Left forelimb (tissue), 1 donor: ENCODE measurements at places on chromosomes 1 and 21.

GRCh38 chr1:156123356-156124196, 9.1 kb downstream of the LMNA start:
- peak; percentile 94 for DNase-seq

DNA sequence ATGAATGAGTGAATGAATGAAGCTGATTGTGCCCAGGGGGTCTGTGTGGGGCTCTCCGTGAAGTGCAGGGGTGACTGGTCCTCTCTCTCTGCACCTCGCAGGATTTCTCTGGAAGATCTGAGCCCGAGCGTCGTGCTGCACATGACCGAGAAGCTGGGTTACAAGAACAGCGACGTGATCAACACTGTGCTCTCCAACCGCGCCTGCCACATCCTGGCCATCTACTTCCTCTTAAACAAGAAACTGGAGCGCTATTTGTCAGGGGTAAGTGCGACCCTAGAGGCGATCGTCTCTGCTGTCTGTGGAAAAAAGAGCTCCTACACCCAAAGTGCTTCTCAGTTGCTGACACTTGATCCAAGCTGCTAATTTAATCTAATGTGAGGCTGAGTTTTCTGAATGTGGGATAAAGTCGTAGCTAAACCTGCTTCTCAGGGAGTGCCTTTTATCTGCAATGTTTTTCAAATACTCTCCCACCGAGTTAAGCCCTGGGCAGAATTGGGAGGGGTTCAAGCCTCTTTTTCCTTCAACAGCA, 101.7 kb downstream of the HUNK start:
- DNase-seq, result no peak

GRCh38 chr1:64006276-64007051, 197.0 kb upstream of the UBE2U start:
- DNase-seq, result no peak

GRCh38 chr1:93829061-93829460, 49.9 kb downstream of the DNTTIP2 start:
- DNase-seq, result no peak

DNA sequence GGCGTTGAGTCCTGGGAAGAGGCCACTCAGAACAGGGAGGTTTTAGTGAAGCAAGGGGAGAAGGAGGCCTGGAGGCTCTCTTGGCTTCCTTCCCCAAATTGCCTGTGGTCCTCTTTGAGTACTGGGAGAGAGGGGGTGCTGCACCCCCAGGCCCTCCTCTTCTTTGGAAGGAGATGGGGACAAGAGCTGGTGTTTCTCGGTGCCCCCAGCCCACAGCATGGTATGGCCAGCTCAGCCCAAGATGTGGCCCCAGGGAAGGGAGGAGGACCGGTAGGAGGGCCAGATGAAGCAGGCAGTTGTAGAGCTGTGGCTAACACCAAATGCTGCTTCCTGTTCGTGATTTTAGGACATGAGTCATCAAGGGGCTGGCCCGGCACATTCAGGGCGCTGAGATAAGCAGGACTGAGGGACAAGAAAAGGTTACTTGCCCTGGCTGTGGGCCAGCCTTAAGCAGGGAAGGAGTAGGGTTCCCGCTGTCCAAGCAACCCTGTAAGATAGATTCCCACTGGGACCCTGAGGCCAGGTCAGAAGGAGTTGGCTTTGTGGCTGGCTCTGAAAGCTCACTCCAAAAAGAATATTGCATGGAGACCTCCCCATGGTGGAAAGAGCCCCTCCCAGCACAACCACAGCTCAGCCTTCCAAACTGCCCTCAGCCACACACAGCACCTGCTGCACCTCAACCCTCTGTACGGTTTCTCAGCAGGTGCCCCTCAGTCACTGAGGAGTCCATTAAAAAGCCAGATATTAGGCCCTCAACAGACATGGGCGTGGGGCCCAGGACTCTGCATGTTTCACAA, 4.9 kb upstream of the TNFRSF1B start:
- no peak for DNase-seq

GRCh38 chr21:28280611-28281010, 712.1 kb downstream of the LTN1 start:
- DNase-seq, result no peak

DNA sequence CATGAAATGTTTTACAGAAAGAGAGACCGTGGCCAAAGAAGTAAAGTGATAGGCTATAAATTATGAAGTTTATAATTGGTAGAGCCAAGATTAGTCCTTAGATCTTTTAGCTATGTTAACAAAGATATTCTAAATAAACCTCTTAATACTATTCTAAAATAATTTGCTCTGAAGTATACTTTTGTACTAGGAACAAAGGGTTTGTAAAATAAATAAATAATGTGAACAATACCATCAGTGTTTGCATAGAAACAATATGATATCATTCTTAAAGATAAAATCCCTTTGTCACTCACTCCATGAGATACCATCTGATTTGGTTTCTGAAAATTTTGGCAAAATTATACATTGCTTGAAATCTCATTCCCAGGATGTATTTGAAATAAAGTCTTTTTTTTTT, 107.6 kb upstream of the UBE2U start:
- DNase-seq, result no peak

GRCh38 chr1:161111527-161111926, 6.3 kb downstream of the PFDN2 start:
- DNase-seq, result no peak

DNA sequence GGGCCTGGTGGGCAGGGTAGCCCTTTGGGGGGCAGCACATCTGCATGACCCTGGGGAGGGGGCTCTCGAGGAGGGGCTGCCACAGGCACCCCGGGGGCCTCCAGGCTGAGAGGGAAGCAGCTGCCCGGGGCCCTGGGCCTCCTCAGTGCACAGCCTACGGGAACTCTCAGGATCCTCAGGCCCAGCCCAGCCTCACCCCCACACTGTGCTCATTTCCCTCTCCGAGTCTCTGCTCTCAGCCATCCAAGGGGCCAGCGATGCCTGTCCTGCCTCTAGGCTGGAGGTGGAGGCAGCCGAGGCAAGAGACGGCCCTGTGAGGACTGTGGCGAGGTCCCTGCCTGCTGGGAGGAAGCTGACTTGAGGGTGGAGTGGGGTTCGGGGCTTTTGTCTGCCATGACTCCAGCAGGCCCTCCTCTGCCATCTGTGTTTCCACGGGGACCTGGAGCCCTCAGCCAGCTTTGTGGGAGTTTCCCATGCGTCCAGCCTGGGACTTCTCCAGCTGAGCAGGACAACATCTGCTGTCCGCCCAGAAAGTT, 7.2 kb upstream of the PLEKHG5 start:
- DNase-seq, result no peak

- DNase-seq, result no peak
Observed at GRCh38 chr1:47624531-47624930, 186.7 kb downstream of the FOXD2 start.
